ENCODE measurements at places on chromosomes 7 and 10.
A peak's percentile ranks its signal among the peaks of the same experiment; 100 is the strongest.

DNA sequence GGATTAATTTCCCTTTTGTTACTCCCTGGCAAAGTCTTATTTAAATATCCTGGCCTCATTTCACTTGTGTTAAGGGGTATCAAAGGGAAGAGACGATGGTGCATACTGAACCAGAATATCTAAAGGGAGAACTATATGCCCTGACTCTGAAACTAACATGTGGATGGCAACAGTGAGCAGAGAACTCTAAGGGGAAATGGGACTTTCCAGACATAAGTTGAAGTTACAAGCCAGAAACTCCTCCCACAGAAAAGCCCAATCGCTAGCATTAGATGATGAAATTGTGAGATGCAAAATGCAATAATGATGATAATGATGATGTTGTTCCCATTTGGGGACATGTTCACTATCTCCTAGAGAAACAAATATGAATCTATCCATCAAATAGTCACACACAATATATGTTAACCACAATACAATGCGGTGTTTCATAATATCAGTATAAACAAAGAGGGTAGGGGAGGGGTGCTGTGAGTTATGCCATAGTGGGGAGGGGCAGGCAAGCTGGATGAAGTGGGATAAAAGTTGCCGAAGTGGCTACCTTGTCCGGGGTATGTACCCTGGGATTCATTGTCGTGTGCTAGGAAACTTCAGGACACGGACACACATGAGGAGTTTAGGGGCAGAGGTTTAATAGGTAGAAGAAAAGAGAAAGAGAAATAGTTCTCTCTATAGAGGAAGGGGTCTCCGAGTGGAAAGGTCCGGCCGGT is 37.1 kb downstream of the TMEM229A start:
- no peaks in the 10 kb centered on the region for H3K27me3 ChIP-seq
- H3K4me3 ChIP-seq = no peak overlapping the region
- no peak for DNase-seq
- no peaks in the 10 kb centered on the region for H3K36me3 ChIP-seq
- no peaks in the 10 kb centered on the region for H3K4me1 ChIP-seq
- H3K27ac ChIP-seq = no peak overlapping the region

DNA sequence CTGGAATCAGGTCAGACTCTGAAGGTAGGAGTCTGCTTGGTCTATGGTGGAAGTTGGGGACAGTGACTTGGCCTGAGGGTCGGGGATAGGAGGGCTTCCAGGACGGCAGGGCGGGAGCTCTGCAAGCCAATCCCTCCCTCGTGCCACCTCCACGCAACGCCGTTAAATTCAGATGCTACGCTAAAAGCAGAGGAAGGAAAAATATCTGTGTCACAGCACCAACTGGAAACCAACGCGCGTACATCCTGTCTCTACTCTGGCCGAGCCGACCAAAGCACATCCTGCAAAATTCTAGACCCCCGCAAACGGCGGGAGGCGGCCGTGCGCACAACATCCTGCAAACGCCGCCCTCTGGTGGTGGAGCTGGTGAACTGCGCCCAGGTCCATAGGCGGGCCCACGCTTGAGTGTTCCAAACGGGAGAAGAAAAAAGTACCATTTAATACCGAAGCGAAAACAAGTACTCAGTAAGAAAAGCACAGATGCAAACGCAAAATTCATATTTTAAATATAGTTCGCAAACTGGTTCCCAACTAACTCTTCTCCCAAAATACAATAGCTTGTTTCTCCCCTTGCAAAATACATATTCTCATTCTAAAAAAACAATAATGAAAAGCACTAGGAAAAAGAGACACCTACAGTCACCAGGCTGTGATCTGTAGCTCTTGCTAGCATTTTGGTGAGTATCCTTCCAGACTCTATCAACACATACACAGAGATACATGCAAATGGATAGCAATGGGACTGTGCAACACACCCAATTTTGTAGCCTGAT is 45.7 kb upstream of the HSPA12A start:
- H3K4me1 ChIP-seq = no peaks in the 10 kb centered on the region
- H3K36me3 ChIP-seq = no peaks in the 10 kb centered on the region
- DNase-seq = peak; percentile 41
- H3K4me3 ChIP-seq = peak overlapping the region; percentile 47

GRCh38 chr10:132932461-132933307 is 9.7 kb downstream of the CFAP46 start:
- H3K27ac ChIP-seq = peak overlapping the region; percentile 90
- no peak overlapping the region for H3K4me3 ChIP-seq
- H3K36me3 ChIP-seq = peaks cover 13% of the 10 kb centered on the region
- H3K27me3 ChIP-seq = no peaks in the 10 kb centered on the region

GRCh38 chr10:44990302-44990655 is 10.4 kb upstream of the ZNF22 start:
- no peak overlapping the region for H3K4me3 ChIP-seq
- H3K27ac ChIP-seq = no peak overlapping the region
- H3K36me3 ChIP-seq = no peaks in the 10 kb centered on the region
- no peaks in the 10 kb centered on the region for H3K27me3 ChIP-seq
- no peak for DNase-seq

GRCh38 chr7:117061751-117062150 is 108.5 kb downstream of the ST7 start:
- H3K4me3 ChIP-seq = no peak overlapping the region
- H3K27ac ChIP-seq = no peak overlapping the region
- H3K27me3 ChIP-seq = peaks cover 6% of the 10 kb centered on the region
- H3K4me1 ChIP-seq = peaks cover under 1% of the 10 kb centered on the region
- no peaks in the 10 kb centered on the region for H3K36me3 ChIP-seq

GRCh38 chr10:78544423-78545090 is 510.9 kb downstream of the RPS24 start:
- DNase-seq = no peak
- no peak overlapping the region for H3K27ac ChIP-seq
- H3K4me3 ChIP-seq = no peak overlapping the region
- H3K4me1 ChIP-seq = no peaks in the 10 kb centered on the region
- H3K36me3 ChIP-seq = no peaks in the 10 kb centered on the region

All from stimulated activated naive B cell treated with anti-CD40 and anti-IgM and Interleukin-4, amounts not matched to agents 10 μg/mL and 1 μg/mL and 100 μg/mL, for 72 hours (primary cell).